SW480 (cell line): ENCODE measurements at places on chromosomes 1 and 21.

DNA sequence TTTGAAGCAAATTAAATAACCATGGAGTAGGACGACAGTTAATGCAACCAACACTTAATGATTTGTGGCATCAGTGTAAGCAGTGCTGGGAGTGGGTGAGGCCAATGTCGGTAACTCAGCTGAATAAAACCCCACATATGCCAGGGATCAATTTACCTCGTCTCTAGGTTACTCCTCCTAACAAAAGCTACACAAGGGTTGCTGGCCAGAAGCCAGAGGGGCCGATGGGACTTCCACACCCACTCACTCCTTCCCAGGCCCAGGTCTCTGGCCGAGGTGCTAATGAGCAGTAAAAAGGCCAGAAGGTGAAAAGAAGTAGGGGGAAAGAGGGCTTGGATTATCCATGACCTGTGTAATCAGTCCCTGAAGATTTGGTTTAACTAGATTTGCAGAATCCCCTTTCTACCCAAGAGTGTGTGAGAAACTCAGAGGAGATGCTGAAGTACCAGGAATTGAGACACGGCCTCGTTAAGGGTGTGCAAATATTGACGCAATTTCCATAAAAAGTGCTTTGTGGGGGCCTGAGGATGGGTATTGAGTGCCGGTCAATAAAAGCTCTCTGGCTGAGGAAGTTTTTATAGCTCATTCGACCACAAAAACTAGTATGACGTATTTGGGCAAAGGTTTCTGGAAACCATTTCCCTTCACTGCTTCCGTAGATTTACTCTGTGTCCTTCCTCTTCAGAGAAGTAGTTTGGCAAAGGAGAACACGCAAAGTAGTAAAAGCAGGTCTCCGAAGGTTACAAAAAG is 145.5 kb downstream of the TBX15 start:
- no peak for DNase-seq

GRCh38 chr1:21317035-21317689 is 26.9 kb upstream of the ECE1 start:
- DNase-seq, result no peak

- no peak for DNase-seq
Measured at GRCh38 chr1:48875552-48876329, 99.0 kb upstream of the BEND5 start.

DNA sequence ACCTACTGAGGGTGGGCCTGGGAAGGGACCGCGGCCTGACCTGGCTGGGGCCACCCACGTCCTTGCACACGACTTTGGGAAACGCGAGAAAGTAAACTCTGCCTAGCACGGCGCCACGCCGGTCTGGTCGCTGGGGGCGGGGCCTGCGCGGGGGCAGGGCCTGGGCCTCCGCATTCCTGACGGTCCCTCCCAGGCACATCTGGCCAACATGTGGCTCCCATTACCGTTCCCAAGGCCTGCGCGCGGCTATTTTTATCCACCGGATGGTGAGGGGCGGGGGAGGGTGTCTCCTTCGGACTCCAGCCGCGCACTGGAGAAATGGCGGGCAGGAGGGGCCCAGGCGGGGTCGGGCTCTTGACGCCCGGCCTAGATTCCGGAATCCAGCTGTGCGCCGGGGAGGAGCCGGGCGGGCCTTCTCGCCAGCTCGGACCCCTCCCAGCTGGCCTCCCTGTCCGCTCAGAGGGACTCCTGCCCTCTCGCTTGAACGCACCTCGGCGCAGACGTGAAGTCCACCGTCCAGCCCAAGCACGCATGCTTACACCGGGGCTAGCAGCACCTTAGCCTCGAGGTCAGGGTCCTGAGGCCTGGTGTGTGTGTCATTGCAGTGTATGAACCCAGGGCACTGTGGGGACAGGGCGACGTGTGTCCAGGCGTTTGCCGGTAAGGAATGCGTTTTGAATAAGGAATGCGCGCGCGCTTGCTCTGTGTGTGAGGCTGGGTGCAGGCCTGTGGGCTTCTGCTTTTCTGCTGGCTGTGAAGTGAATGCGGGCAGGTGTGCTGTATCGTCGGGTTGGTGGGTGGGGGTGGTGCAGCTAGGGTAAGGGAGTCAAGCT is 2.1 kb downstream of the EVA1B start:
- DNase-seq, result peak; percentile 68

DNA sequence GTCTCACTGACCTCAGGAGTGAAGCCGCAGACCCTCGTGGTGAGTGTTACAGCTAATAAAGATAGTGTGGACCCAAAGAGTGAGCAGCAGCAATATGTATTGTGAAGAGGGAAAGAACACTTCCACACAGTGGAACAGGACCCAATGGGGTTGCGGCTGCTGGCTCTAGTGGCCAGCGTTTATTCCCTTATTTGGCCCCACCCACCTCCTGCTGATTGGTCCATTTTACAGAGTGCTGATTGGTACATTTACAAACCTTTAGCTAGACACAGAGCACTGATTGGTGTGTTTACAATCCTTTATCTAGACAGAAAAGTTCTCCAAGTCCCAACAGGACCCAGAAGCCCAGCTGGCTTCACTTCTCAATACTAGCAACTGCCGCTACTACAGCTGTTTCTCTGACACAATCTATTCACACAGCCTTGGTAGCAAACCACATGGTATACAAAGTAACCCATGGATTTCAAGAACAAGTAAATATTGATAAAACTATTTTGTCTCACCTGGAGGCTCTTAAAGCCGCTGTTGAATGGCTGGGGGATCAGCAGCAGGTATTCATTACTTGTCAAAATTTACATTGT is 25.3 kb upstream of the ITLN1 start:
- no peak for DNase-seq

GRCh38 chr1:33635336-33636012 is 163.0 kb downstream of the ZSCAN20 start:
- no peak for DNase-seq

DNA sequence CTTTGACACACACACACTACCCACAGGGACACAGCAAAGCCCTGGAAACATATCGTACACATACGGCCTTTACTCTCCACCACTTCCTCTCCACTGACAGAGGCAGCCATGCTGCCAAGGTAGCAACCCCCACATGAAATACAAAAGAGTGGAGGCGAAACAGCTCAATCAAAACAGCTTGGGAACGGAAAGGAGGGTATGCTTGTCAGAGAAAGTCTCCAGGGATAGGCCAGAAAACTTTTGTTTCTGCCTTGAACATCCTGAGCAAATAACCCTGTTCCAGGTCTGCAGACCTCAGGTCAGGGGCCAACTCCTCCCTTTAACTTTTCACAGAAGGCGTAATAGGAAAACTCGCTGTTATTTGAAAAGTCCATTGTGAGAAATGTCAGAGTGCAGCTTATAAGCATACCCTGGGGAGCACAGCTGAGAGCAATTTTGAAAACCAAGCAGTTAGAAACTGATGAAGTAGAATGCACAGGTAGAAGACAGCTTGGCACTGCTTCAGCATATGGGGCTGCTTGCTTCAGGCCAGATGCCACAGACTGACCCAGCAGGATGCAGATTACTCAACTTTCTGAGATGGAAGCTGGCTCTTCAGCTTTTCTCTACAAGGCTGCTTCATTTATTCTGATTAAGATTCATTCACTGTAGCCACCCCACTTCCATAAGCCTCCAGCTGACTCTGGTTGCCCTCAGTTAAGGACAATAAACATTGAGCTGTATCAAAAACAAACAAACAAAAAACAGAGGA is 18.0 kb downstream of the KIAA0319L start:
- no peak for DNase-seq

GRCh38 chr1:89837036-89837481 is 16.2 kb downstream of the LRRC8D start:
- no peak for DNase-seq

DNA sequence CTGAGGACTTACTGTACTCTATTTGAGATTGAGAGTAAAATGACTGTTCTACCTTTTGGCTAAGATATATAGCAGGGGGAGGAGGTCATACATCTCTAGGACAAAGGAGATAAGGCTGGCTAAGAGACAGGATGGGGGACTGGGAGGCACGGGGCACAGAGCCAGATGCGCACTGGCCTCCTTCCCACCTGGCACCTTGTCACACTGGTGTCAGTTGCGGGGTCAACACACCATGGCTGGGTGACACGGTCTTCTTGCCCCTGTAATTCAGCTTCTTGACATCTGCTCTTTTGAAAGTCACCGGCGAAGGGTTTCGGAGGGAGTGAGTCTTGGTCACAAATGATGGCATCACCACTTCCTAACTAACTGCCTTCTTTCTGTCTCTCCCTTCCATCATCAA is 177.3 kb downstream of the ZSCAN20 start:
- no peak for DNase-seq

DNA sequence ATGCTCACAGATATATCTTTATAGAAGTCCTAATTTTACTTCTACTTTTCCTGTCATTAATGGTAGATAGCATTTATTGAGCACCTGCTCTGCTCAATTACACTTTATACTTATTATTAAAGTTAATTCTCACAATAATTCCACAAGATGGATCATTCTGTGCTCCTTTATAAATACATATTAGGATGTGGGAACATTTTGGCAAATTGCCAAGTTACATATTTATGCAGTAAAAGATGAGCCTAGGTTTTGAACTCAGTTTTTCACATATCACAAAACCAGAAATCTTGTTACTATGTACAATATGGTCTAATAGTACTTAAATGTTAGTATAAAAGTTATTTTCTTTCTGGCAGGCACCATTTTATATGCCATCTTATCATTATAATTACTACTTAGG is 895.0 kb upstream of the B3GALT2 start:
- DNase-seq, result no peak

DNA sequence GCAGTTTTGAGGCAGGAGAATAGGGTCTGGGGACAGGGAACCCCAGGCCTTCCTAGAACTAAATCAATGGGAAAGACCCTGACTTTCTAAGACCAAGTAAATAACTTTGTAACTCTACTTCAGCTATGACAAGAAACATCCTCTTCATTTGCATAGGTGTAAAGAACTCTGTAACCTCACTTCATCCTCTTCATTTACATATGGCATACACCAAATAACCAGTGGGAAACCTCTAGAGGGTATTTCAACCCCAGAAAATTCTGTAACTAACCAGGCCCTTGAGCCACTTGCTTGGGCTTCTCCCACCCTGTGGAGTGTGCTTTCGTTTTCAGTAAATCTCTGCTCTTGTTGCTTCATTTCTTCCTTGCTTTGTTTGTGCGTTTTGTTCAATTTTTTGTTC is 495.6 kb downstream of the SIPA1L2 start:
- DNase-seq, result no peak

DNA sequence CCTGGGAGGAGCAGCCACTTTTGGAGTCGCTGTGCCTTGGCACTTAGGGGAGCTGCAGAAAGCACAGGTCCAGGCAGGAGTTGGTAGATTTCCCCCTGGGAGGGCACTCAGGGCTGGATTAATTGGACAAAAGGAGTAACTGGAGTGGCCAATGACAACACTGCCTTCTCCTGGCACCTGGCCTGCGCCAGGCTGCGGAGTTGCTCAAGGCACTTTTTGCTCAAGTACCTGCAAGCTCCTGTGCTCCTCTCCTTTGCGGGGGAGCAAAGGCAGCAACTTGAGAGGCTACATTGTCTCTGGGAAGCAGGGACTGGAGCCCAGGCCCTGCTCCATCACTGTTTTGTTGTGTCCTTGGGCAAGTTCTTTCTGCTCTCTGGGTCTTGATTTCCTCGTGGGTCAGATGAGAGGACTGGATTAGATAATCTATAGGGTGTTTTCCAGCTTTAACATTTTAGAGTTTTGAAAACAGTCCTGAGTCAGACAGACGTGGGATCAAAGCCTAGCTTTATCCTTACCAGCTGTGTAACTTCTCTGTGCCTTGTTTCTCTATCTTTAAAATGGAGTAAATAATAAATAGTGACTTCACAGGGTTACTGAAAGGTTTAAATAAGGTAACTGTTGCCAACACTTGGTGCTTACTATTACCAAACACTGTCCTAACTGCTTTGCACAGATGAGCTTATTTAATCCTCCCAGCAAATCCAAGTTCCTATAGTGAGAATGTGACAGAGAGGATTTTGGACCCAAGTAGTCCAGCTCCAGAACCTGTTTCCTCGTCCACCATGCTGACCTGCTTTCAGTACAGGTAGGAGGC is 18.0 kb upstream of the GRHL3 start:
- DNase-seq, result no peak
